ENCODE measurements at places on chromosomes 2 and 18. TPM values are rescaled to one million over a fixed set of nuclear protein-coding genes. Genes with fewer than 3 reads are reported as not detected.

Gene MATN3
- 7.6 TPM for total RNA-seq

Gene NRP2
- total RNA-seq: 90.2 TPM

Gene MRPL19
- 64.2 TPM for total RNA-seq

Gene NOL4
- 0.42 TPM for total RNA-seq

- DNase-seq: no peak
Observed at GRCh38 chr2:15956751-15957736, 16.7 kb downstream of the MYCN start.

DNA sequence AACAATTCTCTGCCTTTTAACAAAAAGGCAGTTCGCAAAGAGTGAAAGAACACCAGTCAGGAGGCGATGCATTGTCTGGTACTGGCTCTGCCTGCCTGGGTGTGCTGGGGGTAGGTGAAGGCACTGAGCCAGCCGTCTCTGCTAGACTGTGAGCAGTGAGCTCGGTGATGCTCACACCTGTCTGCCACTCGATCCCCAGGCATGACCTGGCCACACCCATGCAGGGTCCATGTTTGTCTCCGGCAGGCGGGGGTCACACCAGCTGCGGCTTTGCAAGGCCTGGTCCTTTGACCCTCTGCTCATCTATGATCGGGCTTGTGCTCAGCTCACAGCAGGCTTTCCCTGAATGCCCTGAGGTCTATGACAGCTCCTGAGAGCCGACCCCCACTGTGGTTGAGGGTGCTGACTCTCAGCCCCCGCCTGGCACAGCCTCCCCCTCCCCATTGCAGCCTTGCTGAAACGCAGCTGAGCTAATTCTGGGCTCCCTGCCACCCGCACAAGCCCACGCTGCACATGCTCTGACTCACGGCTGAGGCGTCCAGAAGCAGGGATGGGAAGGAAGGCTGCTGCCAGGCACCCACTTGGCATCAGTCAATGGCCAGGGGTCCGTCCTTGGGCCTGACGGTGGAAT, 23.7 kb downstream of the CRACDL start:
- DNase-seq: peak; percentile 76

- no peak for DNase-seq
Observed at GRCh38 chr18:22113144-22113844, 56.1 kb upstream of the GATA6 start.

- no peak for DNase-seq
Observed at GRCh38 chr2:23360571-23361125, 24.3 kb upstream of the KLHL29 start.

DNA sequence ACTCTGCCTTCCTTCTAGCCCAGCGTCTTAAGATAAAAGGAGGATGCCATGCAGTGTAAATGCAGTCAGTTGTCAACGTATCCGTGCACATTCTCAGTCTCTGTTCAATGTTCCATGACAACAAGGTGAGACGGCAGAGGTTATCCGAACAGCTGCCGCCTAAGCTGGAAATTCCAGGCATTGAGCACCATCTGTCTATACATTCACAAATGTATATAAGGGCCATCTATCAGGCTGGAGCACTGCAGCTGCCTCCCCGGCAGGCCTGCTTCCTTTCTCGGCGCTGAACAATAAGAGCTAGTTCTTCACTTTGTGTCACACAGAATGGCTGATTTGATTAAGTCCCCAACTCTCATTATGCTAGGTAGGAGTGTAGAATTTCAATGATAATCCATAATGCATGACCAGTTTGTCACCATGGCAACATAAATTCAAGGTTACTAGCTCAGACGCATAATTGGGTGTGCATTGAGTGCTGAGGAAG, 282.2 kb upstream of the SOX11 start:
- DNase-seq: no peak

GRCh38 chr2:184416146-184416913, 182.0 kb upstream of the ZNF804A start:
- DNase-seq: no peak
